Fibroblast of the aortic adventitia (primary cell): ENCODE measurements at places on chromosomes 3 and 15. TPM values are rescaled to one million over a fixed set of nuclear protein-coding genes. Genes with fewer than 3 reads are reported as not detected.

GRCh38 chr3:123803521-123803920 lies 80.6 kb downstream of the MYLK start:
- DNase-seq = no peak

DNA sequence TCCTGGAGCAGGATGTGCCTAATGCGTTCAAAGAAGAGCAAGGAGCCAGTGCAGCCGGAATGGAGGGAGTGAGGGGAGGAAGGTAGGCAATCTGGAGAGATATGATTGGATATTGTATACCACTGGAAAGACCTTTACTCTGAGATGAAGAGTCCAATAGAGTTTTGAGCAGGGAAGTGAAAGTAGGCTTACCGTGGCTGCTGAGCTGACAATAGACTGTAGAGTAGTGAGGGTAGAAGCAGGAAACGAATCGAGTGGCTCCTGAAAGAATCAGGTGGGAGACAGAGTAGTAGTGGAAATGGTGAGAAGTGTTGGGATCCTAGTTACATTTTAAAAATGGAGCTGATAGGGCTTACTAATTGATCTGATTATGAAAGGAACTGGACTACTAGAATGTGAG lies 51.8 kb upstream of the NUDT16 start:
- DNase-seq = no peak

- DNase-seq = no peak
Measured at GRCh38 chr3:138492980-138493675, 58.7 kb downstream of the ESYT3 start.

DNA sequence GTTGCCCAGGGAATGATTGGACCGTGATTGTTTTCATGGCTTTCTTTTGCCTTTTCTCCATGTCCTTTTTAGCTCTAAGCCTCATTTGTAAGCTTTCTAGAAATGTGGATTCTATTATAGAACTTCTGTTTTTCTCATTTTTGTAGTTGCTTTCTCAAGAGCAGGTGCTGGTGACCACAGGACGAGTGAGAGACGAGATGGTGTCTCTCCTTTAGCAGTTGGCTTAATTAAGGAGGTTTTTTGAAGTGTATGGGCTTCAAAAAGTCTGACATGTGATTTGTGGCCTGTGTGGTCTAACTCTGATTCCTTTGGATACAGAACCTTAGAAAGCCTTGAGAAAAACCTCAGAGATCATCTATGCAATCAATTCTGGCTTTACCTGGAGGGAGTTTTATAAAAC lies 292.8 kb downstream of the LPP start:
- no peak for DNase-seq

Gene SMAD6
- total RNA-seq = 17.4 and 27.2 TPM in 2 replicates
